ENCODE measurements at places on chromosomes 7 and 10.

DNA sequence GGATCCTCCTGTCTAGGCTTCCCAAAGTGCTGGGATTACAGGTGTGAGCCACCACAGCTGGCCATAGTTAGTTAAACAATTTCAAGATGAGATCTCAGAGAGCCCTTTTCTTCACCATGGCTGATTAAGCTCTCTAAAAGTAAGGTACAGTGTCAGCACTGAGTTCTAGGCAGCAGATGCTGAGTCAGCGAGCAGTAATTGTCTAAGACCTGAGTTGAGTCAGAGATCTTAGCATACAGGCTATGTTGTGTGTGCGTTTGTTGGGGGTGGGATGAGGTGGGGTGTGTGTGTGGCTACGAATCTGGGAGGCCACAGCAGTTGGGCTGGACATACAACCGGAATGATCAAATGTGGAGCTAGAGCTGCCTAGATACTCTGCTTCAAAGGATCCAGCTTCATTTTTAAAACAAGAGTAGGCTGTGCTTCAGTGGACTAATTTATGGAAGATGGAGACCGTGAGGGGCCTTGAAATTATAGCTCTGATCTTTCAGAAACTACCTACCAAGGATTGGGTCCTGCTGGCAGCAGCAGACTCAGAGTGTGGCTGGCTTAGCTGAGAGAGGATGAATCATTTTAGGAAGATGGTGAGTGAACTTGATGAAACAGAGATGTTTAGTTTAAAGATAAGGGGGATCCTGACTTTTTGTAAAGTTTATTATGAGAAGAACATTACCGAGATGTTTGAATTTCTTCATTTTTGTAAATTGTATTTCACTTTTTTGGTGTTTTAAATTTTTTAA, 17.5 kb upstream of the MTPN start:
- H3K27me3 ChIP-seq: peaks cover 2% of the 10 kb centered on the region
- no peak for DNase-seq
- H3K36me3 ChIP-seq: no peaks in the 10 kb centered on the region
- no peak overlapping the region for H3K27ac ChIP-seq

GRCh38 chr7:14016950-14017349, 27.5 kb upstream of the ETV1 start:
- H3K36me3 ChIP-seq: no peaks in the 10 kb centered on the region
- no peak overlapping the region for H3K4me3 ChIP-seq
- DNase-seq: no peak
- H3K4me1 ChIP-seq: no peaks in the 10 kb centered on the region
- no peaks in the 10 kb centered on the region for H3K27me3 ChIP-seq
- H3K27ac ChIP-seq: no peak overlapping the region

GRCh38 chr7:44415510-44415909, 74.9 kb downstream of the NUDCD3 start:
- peaks cover 1% of the 10 kb centered on the region for H3K27me3 ChIP-seq
- no peak overlapping the region for H3K27ac ChIP-seq
- DNase-seq: no peak
- H3K4me3 ChIP-seq: no peak overlapping the region

GRCh38 chr7:102302025-102302424, 15.4 kb downstream of the SH2B2 start:
- no peak overlapping the region for H3K4me3 ChIP-seq
- H3K4me1 ChIP-seq: peaks cover 4% of the 10 kb centered on the region
- H3K27me3 ChIP-seq: peaks cover 15% of the 10 kb centered on the region
- H3K36me3 ChIP-seq: no peaks in the 10 kb centered on the region

- peaks cover 15% of the 10 kb centered on the region for H3K4me1 ChIP-seq
- H3K27ac ChIP-seq: no peak within 1 kb of the TSS
- peak within 1 kb of the TSS; percentile 68 for H3K4me3 ChIP-seq
- peak; percentile 71 for DNase-seq
- H3K27me3 ChIP-seq: peaks cover 12% of the 10 kb centered on the region
- H3K36me3 ChIP-seq: peaks cover 13% of the 10 kb centered on the region
These were observed at the start of gene BHLHA15 for GRCh38 chr7:98211221-98211675. BHLHA15 (plus strand) TSS chr7:98211439; CDS start chr7:98212310, 871 bp downstream.

DNA sequence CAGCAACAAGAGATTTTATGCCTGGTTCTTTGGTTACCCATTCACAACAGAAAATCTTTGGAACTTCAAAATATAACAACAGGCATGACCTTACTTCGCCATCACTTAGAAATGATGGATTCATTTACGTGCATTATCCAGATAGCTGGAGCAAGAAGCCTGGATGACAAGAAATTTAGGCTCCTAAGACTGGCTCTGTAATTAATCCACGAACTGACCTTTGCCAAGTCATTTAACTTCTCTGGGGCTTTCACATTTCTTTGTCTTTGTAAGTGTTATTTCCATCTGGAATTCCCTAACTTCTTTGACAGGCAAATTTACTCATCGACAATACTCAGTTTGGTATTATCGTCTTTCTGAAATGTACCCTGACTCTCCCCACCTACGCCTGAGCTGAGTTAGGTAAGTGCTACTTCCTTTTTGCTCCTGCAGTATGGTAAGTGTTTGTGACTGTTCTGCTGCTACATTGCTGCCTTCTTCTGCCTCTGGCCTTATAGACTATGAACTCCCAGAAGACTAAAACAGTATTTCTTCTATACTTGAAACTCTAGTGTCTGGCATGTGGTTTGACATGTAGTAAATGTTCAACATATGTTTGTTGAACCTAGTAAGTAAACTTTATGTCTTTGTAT, 5.5 kb upstream of the MDFIC start:
- H3K4me1 ChIP-seq: no peaks in the 10 kb centered on the region
- peak overlapping the region; percentile 77 for H3K27ac ChIP-seq
- no peak overlapping the region for H3K4me3 ChIP-seq
- H3K27me3 ChIP-seq: no peaks in the 10 kb centered on the region

DNA sequence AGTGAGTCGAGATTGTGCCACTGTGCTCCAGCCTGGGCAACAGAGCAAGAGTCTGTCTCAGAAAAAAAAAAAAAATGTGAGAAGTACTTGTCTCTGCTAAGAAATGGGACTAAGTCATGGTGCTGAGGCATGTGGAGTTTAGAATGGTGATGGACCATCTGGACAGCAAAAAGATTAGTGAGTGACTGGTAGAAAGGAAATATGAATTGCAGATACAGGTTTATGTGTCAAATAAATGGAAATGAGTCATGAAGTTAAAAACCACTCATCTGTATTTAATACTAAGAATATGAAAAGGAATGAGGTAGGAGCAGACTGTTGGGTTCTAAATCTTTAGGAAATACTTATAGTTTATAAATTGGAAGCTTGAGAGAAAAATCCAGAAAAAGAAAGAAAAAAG, 625.7 kb upstream of the ANKRD30A start:
- DNase-seq: no peak
- H3K27ac ChIP-seq: no peak overlapping the region
- no peak overlapping the region for H3K4me3 ChIP-seq
- no peaks in the 10 kb centered on the region for H3K4me1 ChIP-seq
- no peaks in the 10 kb centered on the region for H3K36me3 ChIP-seq

DNA sequence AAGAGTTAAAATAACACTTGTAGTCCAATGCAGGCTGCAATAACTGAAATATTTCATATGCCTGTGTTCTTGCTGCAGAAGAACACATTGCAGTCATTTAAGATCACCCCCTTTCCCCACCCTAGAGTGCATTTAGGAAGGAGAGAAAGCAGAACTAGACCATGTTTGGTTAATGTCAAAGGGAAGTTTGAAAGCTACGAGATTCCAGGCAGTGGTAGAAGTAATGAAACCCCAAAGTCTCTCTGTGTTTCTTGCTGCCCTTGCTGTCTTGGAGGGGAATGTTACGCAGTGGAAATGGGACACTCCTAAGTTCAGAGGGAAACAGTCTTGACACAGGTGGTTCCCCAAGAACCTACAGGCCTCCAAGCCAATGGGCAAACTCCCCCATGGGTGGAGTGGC, 242.9 kb downstream of the PTEN start:
- no peak overlapping the region for H3K27ac ChIP-seq
- H3K36me3 ChIP-seq: no peaks in the 10 kb centered on the region
- peaks cover 9% of the 10 kb centered on the region for H3K27me3 ChIP-seq
- DNase-seq: no peak
- H3K4me1 ChIP-seq: peaks cover 3% of the 10 kb centered on the region

DNA sequence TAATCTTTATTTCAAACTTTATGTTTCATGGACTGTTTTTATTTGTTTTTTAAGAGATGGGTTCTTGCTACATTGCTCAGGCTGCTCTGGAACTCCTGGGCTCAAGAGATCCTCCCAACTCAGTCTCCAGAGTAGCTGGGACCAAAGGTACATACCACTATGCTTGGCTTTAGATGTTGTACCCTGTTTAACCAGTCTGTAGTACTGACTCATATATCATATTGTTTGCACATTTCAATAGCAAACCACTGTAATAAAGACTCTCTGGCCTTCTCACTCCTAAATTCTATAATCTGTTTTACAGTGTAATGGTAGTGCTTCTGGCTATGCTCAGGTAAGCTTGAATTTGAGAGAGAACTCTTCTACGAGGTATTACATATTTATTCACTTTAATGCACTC, 413.6 kb upstream of the PCDH15 start:
- no peak overlapping the region for H3K27ac ChIP-seq
- no peak overlapping the region for H3K4me3 ChIP-seq
- no peaks in the 10 kb centered on the region for H3K4me1 ChIP-seq
- no peaks in the 10 kb centered on the region for H3K36me3 ChIP-seq

DNA sequence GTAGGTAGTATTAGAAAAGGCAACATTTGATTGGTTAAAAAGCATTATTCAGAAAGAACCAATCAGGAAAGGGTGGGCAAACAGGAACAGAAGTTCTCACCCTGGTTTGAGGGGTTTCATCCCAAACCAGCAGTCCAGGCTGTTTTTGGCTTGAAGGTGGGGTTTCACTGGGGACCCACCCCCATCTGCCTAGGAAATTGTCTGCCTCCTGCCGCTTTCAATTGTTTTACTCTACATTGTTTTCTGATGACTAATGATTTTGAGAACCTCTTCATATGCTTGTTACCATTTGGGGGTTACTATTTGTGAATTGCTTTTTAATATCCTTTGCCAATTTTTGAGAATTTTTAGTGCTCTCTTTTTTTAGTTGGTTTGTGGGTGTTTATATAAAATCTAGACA, 3.3 kb upstream of the PCBD1 start:
- no peak overlapping the region for H3K4me3 ChIP-seq
- peaks cover 7% of the 10 kb centered on the region for H3K27me3 ChIP-seq
- H3K36me3 ChIP-seq: no peaks in the 10 kb centered on the region
- peaks cover 52% of the 10 kb centered on the region for H3K4me1 ChIP-seq

GRCh38 chr7:88243345-88243909, 23.6 kb upstream of the SRI start:
- H3K27me3 ChIP-seq: no peaks in the 10 kb centered on the region
- no peaks in the 10 kb centered on the region for H3K36me3 ChIP-seq
- H3K4me3 ChIP-seq: no peak overlapping the region
- H3K4me1 ChIP-seq: peaks cover 6% of the 10 kb centered on the region

DNA sequence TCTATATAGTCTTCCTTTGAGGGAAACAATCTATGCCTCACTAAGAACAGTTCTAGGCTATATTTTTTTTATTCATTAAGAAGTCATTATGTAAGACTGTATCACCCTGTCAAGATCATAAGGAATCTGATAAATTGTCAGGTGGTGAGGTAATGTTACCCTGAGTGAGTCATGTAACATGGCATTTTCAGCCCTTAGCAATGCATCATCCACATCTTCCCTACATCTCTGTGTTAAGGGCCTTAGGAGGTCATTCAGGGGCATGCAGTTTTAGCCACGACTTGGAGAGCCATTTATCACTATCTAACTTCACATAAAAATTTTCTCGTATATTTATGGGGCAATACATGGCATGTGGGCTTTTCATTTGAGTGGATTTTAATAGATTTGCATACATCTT, 924.5 kb upstream of the MBL2 start:
- peaks cover 26% of the 10 kb centered on the region for H3K4me1 ChIP-seq
- DNase-seq: no peak
- H3K4me3 ChIP-seq: no peak overlapping the region
- no peaks in the 10 kb centered on the region for H3K27me3 ChIP-seq

DNA sequence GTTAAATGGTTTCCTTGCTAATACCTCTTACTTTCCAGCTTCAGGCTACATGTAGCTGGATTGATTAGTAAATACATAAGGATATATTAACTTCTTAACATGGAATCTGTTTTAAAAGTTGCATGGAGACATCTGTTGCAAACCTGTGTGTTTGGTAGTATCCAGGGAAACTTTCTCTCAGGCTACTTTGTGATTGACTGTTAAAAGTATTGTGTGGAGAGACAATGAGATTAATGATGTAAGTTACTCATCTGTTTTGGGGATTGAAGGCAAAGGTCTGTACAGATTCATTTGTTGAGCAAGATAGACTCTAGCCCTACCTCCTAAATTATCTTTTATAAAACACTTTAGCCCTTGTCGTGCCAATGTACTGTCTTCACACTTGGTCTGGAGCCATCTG, 6.6 kb downstream of the CREB5 start:
- peaks cover 28% of the 10 kb centered on the region for H3K4me1 ChIP-seq
- no peak overlapping the region for H3K4me3 ChIP-seq

GRCh38 chr10:60358282-60358681, 31.4 kb downstream of the ANK3 start:
- H3K4me1 ChIP-seq: peaks cover 15% of the 10 kb centered on the region
- no peak for DNase-seq
- no peaks in the 10 kb centered on the region for H3K36me3 ChIP-seq
- H3K4me3 ChIP-seq: no peak overlapping the region

GRCh38 chr7:96330193-96330592, 8.3 kb upstream of the SLC25A13 start:
- H3K4me3 ChIP-seq: no peak overlapping the region
- no peak for DNase-seq
- H3K27me3 ChIP-seq: peaks cover 8% of the 10 kb centered on the region
